Muscle of arm (tissue), 14 donors: ENCODE measurements at places on chromosomes 3 and 15. TPM values are rescaled to one million over a fixed set of nuclear protein-coding genes. Genes with fewer than 3 reads are reported as not detected.
A peak's percentile ranks its signal among the peaks of the same experiment; 100 is the strongest.

The NME9 gene
- polyA plus RNA-seq: not detected

GRCh38 chr3:151219056-151219455 is 16.0 kb upstream of the GPR171 start:
- DNase-seq: no peak

The C3orf52 gene
- polyA plus RNA-seq: 4.3 TPM

The TBC1D21 gene
- not detected for polyA plus RNA-seq

- no peak for DNase-seq
These were observed 379.8 kb downstream of the LSAMP start for GRCh38 chr3:116065501-116065900.

- DNase-seq: no peak
These were observed 3.1 kb downstream of the ABTB1 start for GRCh38 chr3:127675651-127676391.

GRCh38 chr3:25456723-25457670 is 28.9 kb downstream of the RARB start:
- DNase-seq: no peak

DNA sequence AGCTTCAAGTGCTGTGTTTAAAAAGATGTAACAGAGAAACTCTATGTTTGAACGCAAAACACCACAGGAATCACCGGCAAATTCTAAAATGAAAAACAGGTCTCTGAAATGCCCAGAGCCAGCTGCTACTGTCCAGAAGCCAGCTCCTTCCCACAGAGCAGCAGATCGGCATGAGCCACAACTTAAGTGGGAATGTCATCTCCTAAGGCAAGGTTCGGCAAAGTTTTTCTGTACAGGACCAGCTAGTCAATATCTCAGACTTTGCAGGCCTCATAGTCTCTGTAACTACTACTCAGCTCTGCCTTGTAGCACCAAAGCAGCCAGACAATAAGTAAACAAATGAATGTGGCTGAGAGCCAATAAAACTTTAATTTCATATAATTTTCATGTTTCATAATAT is 4.9 kb downstream of the PLOD2 start:
- no peak for DNase-seq

- DNase-seq: peak; percentile 43
These were observed 28.0 kb upstream of the VGLL4 start for GRCh38 chr3:11671648-11672100.

- DNase-seq: peak; percentile 25
These were observed 45.6 kb downstream of the NOX5 start for GRCh38 chr15:69060041-69060481.
